Non-pigmented ciliary epithelial cell (primary cell): ENCODE measurements at places on chromosomes 1 and 21.

- no peak for DNase-seq
These were observed 68.0 kb downstream of the CD58 start for GRCh38 chr1:116502671-116503314.

DNA sequence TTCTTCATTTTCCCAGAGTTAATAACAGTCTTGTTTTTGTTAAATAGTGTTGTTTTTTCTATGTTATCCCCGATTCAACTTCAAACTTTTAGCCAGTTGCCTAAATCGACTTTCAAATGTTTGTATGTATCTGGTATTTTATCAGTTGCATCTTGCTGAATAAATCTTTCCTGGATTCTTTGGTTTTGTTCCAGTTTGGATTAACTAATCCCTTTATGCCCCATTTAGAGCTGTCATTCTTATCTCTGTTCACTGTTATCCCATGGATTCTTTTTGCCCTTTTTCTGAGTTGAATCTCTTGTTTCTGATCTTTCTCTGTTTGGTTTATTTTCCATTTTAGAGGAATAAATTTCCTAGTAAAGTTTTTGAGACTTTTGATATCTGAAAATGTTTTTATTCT lies 31.1 kb upstream of the PTCH2 start:
- DNase-seq: no peak

DNA sequence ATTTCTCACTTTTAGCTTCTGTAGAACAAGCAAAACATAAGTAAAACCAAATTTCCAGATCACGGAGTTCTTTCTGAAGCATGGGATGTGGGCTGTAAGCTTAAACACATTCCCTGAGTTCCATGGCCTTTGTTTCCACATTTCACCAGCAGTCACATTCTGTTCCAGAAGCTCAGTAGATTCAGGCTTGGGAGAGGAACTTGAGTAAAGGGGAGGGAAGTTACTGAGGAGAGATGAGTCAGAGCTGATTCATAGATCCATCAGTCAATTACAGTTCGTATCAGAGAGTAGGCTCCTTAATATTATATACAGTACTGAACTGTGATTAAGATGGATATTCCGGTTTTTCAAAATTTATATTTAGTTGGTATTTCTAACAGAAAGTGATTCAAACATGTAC lies 614.3 kb downstream of the NCAM2 start:
- DNase-seq: peak; percentile 97

- DNase-seq: no peak
These were observed 5.7 kb upstream of the SELENON start for GRCh38 chr1:25794325-25794724.

DNA sequence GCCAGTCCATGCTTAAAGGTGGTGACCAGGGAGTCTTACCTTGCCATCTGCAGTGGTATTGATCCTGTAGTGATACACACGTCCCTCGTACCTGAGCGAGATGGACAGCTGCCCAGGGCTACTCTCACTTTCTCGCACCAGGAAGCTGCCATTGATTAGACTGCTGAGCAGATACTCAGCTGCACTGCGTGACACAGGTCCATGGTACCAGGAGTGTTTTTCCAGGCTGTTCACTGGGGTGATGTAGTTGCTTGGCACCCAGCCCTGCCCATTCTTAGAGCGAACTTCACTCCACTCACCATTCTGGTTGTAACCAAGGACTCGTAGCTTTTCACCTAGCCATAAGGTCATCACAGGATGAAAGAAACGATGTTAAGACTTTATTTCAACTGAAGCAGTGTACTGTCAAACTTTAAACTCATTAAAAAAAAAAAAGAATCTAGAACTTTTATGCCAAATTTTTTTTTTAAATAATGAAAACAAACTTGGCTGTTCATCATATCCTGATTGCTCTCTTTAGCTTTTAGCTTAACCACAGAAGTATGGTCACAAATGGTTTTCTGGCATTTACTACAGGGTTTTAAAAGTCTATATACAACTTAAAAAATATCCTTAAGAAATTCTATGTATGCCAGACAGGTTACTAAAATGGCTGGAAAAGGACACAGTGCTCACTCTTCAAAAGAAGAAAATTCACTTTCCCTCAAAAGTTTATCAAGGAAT lies 44.6 kb downstream of the TOR3A start:
- DNase-seq: no peak

GRCh38 chr1:179053486-179053885 lies 27.8 kb downstream of the FAM20B start:
- DNase-seq: no peak

DNA sequence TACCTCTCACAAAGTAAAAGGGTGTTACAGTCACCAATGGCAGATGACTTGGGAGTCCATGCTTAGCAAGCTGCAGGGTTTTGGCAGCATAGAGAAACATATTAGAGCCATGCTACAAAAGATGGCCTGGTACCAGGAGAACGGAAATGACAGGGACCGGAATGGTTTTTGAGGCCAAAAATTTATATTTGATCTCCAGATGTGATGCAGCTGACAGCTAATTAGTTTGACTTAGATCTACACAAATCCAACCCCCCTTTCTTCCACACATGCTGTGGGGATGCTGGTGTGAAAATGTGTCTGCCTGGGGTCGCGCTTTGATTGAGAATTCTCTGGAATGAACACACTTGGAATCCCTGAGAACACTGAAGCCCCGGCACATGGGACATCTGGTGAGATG lies 26.5 kb downstream of the SYF2 start:
- DNase-seq: no peak

DNA sequence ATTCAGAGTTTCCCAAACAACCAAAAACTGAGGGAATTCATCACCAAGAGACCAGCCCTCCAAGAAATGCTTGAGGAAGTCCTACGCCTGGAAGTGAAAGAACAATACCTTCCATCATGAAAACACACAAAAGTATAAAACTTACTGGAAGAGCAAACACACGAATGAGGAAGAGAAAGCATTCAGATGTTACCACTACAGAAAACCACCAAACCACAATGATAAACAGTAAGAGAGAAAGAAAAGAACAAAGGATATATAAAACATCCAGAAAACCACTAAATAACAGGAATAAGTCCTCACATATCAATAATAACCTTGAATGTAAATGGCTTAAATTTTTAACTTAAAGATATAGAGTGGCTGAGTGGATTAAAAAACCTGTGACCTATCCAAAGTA lies 58.5 kb upstream of the BCL10 start:
- no peak for DNase-seq

- DNase-seq: no peak
These were observed 168.5 kb upstream of the ZC3H12A start for GRCh38 chr1:37305841-37306240.
